ENCODE measurements at places on chromosomes 1 and 21.

- no peak for DNase-seq
Measured at GRCh38 chr1:66271216-66271903, 262.6 kb upstream of the SGIP1 start.

GRCh38 chr1:193951984-193952383 is 765.6 kb upstream of the B3GALT2 start:
- no peak for DNase-seq

DNA sequence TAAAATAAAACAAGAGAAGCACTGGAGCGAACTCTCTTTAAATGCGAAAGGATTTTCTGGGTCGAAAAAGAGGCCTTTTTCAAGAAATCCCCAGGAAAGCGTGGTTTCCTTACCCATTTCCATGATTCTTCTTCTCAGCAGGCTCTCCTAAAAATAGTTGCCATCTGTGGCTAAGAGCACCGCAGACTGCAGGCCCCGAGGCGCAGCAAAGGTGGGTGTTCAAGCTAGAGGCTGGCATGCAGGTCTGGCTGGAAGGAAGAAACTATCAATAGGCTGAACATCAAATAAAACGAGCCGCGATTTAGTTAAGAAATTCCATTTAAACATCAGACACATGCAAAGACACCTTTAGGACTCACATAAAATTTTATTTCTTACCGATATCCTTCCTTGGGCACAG is 135.1 kb downstream of the ADAMTS1 start:
- DNase-seq = no peak

GRCh38 chr1:246283771-246284410 is 223.2 kb downstream of the SMYD3 start:
- no peak for DNase-seq

- no peak for DNase-seq
Measured at GRCh38 chr1:164452549-164452948, 106.4 kb upstream of the PBX1 start.

- no peak for DNase-seq
Measured at GRCh38 chr1:41474490-41475271, 9.8 kb downstream of the EDN2 start.

- no peak for DNase-seq
Measured at GRCh38 chr1:53541761-53542550, 82.8 kb downstream of the DMRTB1 start.

DNA sequence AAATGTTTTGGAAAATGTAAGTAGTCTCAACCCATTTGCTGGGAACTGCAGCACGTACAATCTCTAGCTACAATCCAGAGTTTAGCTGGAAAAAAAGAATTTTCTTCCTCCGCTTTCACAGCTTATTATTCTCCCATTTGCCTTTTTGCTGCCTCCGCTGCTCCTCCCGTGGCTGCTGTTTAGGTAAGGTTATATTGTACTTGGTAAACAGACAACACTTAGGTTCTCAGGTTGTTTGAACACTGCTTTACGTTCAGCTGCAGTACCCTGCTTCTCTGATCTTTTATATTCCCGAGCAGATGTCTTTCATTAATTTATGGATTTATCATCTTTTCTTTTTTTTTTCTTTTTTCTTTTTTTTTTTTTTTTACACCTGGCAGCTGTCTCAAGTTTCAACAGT is 14.3 kb downstream of the PROX1 start:
- DNase-seq = no peak

- DNase-seq = no peak
Measured at GRCh38 chr21:14866859-14867765, 197.7 kb downstream of the NRIP1 start.

- no peak for DNase-seq
Measured at GRCh38 chr1:153626904-153627714, at the start of gene S100A13. Gene S100A13 (minus strand): TSS chr1:153627505. CDS start chr1:153626472, 1,033 bp downstream.

DNA sequence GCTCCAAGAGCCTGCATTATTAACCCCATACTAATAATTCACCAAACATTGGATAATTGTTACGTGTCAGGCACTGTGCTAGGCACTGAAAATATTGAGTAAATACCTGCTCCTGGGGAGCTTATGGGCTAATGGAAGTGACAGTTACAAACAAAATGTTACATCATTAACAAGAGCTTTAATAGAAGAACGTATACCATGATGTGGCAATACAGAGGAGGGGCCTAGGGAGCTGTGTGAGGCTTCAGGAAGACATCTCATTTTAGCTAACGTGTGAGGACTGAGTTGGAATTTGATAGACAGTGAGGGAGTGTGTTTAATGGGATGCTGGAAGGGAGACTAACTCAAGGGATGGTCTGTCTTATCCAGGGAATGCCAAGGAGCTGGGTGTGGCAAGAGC is 16.5 kb upstream of the TSPAN2 start:
- DNase-seq = no peak

- DNase-seq = no peak
Measured at GRCh38 chr1:94259635-94260289, 22.4 kb upstream of the ARHGAP29 start.

GRCh38 chr1:83508485-83509151 is 490.3 kb downstream of the TTLL7 start:
- no peak for DNase-seq

- no peak for DNase-seq
Measured at GRCh38 chr1:63304410-63304809, 18.0 kb upstream of the FOXD3 start.

GRCh38 chr1:4699376-4700301 is 45.2 kb downstream of the AJAP1 start:
- no peak for DNase-seq

DNA sequence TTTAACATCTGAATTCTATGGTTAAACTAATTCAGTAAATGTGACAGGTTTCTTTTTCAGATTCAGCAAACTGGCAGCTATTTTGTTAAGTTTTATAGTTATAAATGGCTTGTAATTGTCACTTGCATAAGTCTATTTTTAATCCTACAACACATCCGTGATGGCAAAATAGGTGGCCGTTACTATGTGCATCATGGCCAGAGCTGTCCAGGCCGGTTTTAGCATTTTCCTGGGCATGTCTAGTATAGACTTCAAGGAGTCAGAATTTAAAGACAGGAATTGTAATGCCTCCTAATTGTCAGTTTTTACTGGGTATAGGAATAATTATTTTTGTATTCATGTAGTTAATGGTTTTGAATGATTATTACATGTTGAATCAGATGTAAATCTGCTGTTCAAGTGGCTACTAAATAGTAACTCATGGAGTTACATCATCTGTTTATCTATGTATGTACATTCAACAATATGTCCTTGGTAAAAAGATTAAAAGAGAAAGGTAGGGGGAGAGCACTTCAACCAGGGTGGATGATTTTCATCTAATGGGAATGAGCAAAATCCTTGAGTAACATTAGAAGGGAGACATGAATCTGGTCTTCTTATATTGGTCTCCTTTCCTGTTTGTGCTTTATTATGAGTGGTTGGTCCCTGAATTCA is 3.2 kb upstream of the B3GALT2 start:
- DNase-seq = no peak

DNA sequence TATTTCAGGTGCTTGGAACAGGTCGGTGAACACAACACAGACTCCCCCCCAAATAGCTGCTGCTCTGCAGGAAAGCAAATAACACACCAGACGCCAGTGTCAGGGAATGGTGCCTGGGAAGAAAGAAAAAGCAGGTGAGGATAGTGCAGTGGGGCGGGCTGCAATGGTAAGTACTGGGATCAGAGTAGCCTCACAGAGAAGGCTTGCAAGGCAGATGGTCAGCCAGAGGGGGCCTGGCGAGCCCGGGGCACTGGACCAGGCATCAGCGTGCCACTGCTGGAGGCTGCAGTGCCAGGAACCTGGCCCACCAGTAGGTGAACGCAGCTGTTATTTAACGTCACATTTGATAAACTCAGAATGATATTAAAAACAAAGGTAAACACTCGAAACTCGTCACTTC is 60.0 kb downstream of the POFUT2 start:
- DNase-seq = no peak

GRCh38 chr1:214843281-214843680 is 239.3 kb upstream of the KCNK2 start:
- no peak for DNase-seq

DNA sequence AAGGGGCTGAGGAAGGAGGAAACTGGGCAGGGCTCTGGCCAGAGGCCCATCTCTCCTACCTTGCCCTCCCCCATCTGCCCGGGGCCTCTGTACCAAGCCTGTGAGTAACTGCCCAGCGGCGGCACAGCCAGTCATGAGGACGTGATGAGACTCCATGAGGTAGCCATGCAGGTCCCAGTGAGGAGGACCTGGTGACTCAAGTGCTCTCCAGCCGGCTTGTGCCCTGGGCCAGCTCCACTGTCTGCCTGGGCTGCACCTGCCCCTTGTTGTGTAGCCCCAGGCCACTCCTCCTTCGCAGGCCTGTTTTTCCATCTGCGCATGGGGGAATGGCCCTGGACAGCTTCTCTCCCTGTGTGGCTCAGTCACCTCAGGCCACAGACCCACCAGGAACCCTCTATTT is 42.0 kb upstream of the PADI1 start:
- no peak for DNase-seq

All from stimulated activated CD8-positive, alpha-beta memory T cell treated with anti-CD3 and anti-CD28 coated beads, Interleukin-2, amount 100 ng/mL, for 1 hour (primary cell).